Esophagus squamous epithelium (tissue), 5 donors: ENCODE measurements at places on chromosomes 3 and 15.

DNA sequence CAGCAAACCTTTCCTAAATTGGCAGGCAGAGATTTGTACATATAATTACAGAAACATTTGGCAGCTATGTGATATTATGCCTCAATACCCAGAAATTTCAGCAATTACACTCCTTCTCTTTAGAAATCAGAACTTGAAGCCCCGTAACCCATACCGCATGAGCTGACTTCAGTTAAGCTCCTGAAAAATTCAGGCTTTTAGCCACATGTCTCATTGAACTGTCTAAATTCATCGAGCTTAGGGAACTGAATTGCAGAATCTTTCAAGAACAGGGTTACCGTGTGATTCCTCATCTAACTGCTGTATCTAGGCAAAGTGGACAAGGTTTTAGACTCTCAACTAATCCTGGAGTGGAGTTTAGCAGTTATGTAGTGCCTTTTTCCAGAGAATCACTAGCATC is 333.0 kb downstream of the EPHA3 start:
- no peak for DNase-seq

GRCh38 chr3:193645806-193646205 is 52.8 kb downstream of the OPA1 start:
- DNase-seq, result no peak

- DNase-seq, result no peak
Observed at GRCh38 chr15:67193223-67193990, 61.1 kb downstream of the AAGAB start.

DNA sequence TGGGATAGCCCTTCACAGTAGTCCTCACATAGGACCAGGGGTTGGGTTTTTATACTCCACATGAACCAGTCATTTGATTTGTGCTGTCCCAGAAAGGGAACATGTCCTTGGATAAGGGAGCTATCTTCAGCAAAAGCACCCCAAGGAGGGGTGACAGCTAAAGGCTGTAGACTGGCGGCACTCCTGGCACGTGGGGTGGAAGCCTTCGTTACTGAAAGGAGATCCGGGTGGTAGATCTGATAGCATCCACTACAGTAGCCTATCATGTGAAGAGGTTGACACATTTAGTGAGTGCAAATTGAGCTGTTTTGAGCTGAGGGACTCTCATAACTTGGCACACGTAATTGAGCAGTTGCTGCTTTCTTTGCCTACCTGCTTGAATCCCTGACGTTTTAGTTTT is 588.8 kb upstream of the GOLIM4 start:
- no peak for DNase-seq

GRCh38 chr3:86914670-86915069 is 76.3 kb downstream of the VGLL3 start:
- no peak for DNase-seq

- DNase-seq, result no peak
Observed at GRCh38 chr15:95742256-95742655, 588.2 kb upstream of the NR2F2 start.

GRCh38 chr15:90364251-90364650 is 12.2 kb downstream of the ZNF774 start:
- no peak for DNase-seq

GRCh38 chr3:187709155-187709554 is 6.8 kb upstream of the RTP2 start:
- no peak for DNase-seq

- no peak for DNase-seq
Observed at GRCh38 chr15:50265620-50266019, at the start of gene HDC. HDC (minus strand) TSS chr15:50265726; CDS start chr15:50265623, 103 bp downstream.

DNA sequence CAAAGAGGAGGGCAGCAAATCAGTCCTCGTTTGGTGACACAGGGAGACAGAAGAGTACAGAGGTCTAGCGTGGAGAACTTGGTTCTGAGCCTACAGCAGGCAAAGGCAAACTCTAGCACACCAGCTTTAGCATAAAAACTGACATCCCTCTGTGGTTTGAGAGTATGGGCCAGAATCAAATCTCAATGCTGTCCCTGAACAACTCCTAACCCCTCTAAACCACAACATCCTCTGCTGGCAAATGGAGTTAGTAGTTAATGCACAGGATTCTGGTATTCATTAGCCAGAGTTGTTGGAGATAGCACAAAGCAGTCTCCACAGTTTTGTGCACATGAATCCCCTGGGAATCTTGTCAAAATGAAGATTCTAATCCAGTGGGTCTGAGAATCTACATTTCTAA is 315.8 kb downstream of the NTRK3 start:
- no peak for DNase-seq

GRCh38 chr15:84783493-84784251 is 33.5 kb upstream of the ALPK3 start:
- no peak for DNase-seq

DNA sequence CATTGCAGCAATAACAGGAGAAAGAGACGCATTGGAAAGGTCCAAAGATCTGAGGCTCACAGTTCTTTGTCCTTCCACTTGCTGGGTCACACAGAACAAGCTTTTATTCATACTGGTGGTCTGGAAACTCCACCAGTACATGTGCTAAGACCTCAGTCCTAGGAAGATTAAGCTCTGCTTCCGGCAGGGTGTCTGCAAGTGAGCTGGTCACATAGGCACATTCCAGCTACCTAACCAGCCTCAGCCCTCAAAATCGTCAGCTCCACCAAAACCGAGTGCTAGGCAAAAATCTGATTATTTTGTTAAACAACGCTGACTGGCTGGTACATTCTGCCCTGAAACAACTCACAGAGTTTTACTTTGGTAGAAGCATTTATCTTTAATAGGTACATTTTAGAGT is 2.2 kb downstream of the ZBED2 start:
- no peak for DNase-seq

- DNase-seq, result no peak
Observed at GRCh38 chr3:42814914-42815507, 5.8 kb downstream of the ACKR2 start.

DNA sequence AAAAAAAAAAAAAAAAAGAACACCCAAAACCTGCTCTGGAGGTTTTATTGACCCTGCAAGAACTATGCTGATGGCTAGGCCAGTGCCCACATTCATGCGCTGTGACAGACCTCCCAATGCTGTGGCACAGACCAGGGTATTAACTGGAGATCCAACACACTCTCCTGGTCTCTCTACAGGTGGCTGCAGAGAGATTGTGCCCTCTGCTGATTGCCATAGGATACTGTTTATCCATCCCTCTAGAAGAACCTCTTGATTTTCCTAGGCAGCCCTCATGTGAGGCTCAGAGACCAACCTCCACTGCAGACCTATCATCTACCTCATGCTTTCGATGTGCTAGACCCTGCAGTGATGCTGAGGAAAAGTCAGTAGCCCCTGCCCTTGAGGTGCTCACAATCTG is 125.5 kb upstream of the TRIM42 start:
- DNase-seq, result no peak

DNA sequence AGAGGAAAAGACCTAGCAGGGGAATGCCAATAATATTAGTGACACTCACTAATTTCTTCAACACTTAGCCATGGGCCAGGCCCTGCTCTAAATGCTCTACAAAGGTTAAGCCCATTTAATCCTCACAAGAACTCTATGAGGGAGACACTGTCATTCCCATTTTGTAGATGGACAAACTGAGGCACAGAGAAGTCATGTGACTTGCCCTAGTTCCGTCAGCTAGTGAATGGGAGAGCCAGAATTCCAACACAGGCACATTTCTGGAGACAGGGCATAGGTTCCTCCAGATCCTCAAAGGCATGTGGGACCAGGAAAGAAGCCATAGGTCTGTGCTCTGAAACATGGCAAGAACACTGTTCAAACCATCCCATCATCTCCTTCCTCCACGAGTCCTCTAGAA is 31.5 kb downstream of the LOXL1 start:
- no peak for DNase-seq

DNA sequence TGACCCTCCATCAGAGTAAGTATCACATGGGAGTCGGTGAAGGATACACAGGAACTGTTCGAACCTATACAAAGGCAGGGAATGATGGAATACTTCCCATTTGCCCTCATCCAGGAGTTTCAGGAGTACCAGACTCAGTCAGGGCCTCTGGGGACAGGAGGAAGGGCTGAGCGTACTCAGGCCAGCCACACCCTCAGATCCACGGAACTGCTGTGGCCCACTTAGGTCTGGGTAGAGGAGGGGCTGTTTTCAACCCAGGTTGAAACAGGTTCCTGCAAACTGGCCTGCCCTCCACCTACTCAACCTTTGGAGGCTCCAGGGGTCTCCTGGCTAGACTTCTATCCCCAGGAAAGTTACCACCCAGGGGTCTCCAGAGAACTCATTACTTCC is 6.7 kb upstream of the IGDCC3 start:
- no peak for DNase-seq

- no peak for DNase-seq
Observed at GRCh38 chr3:49567406-49567805, 13.1 kb downstream of the BSN start.

- DNase-seq, result no peak
Observed at GRCh38 chr15:78392430-78392829, 45.6 kb upstream of the IREB2 start.

GRCh38 chr15:58138106-58138505 is at the start of gene AQP9:
AQP9 (plus strand) TSS chr15:58138381; CDS start chr15:58138566, 185 bp downstream.
- DNase-seq, result no peak

- no peak for DNase-seq
Observed at GRCh38 chr3:188243124-188243795, 89.3 kb downstream of the LPP start.

GRCh38 chr3:8607234-8608040 is 37.2 kb downstream of the SSUH2 start:
- no peak for DNase-seq

DNA sequence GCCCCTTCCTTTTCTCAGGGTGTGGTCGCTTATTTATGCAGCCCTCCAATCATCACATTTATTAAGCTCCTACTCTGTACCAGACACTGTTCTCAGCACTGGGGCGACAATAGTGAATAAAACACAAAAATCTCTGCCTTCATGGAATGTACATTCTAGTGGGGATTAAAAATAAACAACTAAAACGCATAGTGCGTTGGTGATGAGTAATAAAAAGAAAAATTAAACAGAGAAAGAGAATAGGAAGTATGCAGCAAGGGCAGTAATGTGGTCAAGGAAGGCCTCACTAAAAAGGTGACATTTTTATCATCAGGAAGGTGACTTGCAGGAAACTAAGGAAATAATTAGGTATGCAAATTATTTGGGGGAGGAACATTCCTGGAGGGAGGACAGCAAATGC is 5.1 kb downstream of the SLC51B start:
- no peak for DNase-seq

- no peak for DNase-seq
Observed at GRCh38 chr15:52039925-52040781, 21.1 kb downstream of the MAPK6 start.

DNA sequence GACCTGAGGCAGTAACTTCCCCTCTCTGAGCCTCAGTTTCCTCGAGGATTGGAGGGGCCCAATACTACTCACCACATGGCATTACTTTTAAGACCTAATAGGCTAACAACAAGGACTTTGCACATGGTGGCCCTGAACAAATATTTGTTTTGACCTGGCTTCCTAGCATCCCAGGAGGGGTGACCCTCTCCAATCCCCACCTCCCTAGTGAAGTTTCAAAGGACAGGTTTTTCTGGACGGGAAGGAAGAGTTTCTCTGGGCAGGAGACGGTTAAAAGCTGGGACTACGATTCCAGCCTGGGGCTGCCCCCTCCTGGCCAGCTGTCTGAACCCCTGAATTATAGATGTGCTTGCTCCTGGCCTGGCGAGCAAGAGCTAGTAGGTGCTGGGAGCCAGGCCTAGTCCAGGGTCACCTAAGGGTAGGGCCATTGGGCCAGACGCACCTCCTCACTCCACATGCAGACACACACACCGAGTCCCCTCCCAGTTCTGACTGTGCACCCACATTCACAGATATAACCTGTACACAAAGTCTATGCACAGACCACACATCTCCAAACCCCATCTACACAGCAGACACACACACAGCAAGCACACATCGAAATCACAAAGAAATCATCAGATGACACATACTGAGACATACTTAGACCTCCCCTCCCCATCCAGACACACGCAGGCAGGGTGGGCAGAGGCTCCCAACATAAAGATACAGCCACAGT is 2.7 kb upstream of the ISL2 start:
- DNase-seq, result no peak

DNA sequence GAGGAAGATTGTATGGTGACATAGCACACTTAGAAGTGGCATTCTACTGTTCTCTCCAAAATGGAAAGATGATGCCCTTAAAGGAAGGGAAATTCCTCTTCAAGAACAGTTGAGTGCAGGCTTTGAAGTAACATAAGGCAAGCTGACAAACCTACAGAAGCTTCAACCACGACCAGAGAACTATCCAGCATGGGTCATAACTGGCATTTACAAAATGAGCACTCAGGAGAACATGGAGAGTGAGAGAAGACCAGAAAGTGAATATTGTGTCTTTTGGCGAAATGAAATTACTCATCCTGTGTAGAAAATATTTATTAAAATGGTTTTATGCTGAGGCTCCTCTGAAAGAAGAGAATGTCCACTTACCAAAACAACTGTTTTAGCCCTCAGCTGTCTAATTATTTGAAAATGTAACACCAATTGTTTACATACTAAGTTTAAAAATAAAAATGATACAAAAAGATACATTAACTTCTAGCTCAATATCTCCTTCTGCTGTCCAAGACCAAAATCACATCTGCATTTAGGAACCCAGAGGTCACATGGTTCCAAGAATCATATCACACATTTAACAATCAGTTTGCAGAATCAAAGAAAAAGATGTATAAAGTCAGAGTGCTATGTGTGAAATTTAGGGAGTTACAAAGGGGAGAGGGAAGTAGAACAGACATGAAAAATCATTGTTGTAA is 216.9 kb downstream of the ATP8B4 start:
- no peak for DNase-seq

DNA sequence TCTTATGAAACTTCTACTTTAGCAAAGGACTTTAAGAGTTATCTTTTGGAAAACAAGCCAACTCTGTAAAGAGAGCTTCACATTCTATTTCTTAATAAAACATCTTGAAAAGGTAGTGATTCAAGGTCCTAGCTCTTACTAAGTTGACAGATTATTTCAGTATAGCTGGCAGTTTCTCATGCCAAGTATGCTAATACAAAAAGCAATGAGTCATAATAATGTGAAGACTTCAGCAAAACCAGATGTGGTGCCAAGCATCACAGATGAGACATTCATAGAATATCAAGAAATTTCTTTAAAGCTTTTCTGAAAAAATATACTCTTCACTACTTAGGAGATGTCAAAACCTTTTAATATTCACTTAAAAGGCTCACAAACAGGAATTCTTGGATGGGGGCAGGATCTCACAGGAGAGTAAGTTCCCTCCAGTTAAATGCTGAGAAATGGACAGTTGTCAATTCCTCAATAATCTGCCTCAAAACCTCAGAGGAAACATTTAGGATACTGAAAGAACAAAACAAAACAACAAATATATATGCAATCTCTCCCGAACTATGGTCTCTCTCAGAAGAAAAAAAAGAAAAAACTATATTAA is 45.6 kb downstream of the DCBLD2 start:
- DNase-seq, result no peak

DNA sequence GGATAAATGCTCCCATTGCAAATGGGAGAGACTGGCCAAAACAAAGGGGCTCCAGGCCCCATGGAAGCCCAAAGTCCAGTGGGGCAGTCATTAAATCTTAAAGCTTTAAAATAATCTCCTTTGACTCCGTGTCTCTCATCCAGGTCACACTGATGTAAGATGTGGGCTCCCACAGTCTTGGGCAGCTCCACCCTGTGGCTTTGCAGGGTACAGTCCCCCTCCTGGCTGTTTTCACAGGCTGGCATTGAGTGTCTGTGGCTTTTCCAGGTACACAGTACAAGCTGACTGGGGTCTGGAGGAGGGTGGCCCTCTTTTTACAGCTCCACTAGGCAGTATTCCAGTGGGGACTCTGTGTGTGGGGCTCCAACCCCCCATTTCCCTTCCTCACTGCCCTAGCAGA is 45.9 kb downstream of the NIPA2 start:
- DNase-seq, result no peak
